ENCODE measurements at places on chromosomes 7 and 10.

DNA sequence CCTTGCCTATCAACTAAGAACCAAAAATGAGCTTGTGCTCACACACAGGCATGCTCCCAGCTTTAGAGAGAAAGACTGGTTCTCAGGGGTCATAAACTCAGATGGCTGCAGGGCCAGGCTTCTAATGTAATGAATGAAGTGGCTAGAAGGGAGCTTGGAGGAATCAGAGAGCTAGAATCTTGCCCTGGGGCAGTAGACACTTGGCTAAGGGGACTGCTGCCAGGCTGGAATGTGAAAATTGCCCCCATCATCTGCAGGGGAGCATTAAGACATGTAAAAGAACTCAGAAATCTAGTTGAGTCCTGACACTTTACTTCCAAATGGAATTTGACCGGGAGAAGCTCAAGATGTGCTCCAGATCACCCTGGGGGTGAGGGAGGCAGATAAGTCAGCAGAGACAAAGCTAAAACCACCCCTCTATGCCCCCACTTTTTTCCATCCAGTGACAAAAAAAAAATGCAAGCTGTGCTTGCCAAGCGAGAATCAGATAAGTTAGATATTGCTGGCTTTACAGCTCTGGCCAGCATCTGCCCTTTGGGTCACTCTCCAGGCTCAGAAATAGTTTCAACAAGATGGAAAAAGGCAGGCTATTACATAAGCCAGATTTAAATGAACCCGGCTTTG lies 2.3 kb upstream of the SLC16A9 start:
- ATAC-seq: no peak

DNA sequence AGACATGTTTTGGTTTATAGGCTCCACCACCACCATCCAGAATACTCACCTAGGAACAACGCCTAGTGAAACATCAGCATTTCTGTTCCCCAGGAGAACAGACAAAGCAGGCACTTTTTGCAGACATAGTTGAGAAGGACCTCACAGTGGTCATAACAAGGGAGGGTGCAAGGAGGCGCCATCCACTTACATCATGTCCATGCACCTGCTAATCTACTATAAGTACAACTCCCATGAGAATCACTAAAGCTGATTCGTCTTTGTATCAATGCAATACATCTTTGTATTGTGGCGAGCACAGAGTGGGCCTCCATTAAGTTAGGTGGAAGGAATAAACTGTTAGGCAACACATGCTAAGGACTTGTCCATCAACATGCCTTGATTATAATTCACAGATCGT lies 207.1 kb downstream of the KCNMA1 start:
- no peak for ATAC-seq

GRCh38 chr10:34046506-34047034 lies 712.1 kb upstream of the NRP1 start:
- ATAC-seq: no peak

DNA sequence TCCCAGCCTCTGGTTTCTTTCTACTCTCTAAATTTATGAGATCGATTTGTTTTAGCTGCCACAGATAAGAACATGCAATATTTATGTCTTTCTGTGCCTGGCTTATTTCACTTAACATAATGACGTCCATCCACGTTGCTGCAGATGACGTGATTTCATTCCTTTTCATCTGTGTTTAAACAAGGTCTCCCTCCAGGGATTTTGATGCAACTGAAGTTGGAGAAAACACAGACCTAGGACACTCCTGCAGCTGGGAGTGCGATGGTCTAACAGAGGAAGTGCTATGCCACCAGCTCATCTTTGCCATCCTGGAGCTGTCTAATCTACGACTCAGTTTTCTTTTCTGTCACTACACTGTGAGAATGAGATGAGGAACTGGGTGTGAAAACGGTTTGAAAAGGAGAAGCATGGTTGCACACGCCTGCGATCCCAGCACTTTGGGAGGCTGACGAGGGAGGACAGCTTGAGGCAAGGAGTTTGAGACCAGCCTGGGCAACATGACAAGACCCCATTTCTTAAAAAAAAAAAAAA lies 1.5 kb upstream of the KCTD7 start:
- no peak for ATAC-seq

GRCh38 chr10:113345826-113346624 lies 206.8 kb upstream of the HABP2 start:
- ATAC-seq: no peak

- no peak for ATAC-seq
Measured at GRCh38 chr10:124725791-124726190, 18.4 kb downstream of the FAM53B start.

- ATAC-seq: no peak
Measured at GRCh38 chr7:4299431-4299830, 382.7 kb upstream of the FOXK1 start.

GRCh38 chr7:30764030-30764975 lies 6.9 kb upstream of the MINDY4 start:
- ATAC-seq: peak; percentile 78

GRCh38 chr7:11009631-11010030 lies 36.0 kb downstream of the PHF14 start:
- ATAC-seq: no peak

DNA sequence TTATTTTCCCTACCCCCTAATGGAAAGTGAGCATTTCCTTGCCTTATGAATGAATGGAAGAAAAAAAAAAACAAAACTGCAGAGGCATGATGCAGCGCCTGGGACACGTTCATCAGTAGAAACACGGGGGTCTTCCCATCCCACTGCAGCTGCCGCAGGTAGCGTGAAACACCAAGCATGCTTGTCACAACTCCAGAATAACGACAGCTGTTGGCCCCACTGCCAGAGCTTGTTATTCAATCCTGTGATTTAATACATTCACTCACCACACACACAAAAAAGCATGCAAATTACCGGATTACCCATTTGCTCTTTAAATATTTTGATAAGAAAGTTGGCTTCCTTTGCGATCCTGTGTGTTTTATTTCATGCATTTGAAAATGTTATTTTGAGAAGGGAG lies 48.4 kb upstream of the GNA12 start:
- no peak for ATAC-seq

- peak; percentile 50 for ATAC-seq
Measured at GRCh38 chr7:106891548-106892410, 26.7 kb downstream of the PIK3CG start.

- ATAC-seq: no peak
Measured at GRCh38 chr7:143042790-143043271, 9.3 kb upstream of the OR6V1 start.

DNA sequence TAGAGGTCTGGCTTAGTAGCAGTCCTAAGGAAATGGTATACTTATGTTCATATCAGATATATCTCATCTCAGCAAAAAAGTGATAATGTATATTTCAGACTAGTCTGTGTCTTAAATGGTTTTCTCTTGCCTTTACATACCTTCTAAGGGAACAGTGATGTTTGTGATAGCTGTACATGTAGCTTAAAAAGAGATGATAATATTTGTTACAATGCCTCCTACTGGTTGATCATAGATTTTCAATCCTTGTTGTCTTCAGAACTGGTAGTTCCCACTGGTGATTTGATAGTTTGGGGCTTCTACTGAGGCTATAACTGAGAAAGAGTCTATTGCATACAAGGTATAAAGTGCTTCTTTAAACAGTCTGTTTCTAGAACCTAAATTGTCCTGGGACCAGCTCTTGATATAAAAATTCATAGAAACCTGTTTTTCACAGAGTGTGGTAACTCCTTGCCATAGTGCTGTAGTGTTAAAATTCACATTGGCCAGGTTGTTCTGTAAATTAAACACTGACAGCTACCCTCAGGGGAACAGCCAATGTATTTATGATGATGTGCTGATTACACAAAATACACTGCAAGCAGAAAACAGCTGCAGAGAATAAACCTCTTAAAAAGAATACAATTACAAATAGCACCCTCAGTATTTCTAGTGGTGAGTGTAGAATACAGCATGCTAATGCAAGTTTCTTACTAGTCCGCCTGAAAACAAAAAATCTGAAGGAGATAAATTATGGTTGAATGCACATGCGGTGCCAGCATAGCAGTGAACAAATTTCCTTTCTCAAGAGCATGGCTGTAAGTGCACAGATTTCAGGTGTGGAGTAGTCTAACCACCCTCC lies 90.3 kb downstream of the BTRC start:
- 0 out of 3 replicates have a peak, but pooled peaks have one; percentile 28 for ATAC-seq

- no peak for ATAC-seq
Measured at GRCh38 chr10:118835682-118836326, 81.0 kb upstream of the CACUL1 start.

GRCh38 chr7:5567790-5568189 lies 144.2 kb upstream of the TNRC18 start:
- ATAC-seq: no peak

GRCh38 chr7:79307376-79307775 lies 146.1 kb downstream of the MAGI2 start:
- ATAC-seq: no peak

- ATAC-seq: peak; percentile 74
Measured at GRCh38 chr10:118832241-118832651, 77.5 kb upstream of the CACUL1 start.

DNA sequence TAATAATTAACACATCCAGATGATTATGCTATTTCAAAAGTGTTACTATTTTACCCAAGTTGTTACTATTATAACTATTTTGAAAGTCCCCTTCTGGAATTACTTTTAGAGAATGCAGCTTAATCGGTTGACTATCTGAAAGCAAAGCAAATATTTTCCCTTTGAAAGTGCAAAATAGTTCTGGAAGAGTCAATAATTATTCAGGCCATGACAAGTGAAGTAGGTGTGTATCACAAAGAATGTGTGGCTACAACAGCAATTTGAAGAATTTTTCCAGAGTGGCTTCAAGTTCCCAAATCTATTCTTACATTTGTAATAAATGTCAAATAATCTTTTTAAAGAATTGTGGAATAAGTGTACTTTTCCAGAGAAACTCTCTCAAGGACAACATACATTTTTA lies 42.8 kb downstream of the RNLS start:
- ATAC-seq: no peak

DNA sequence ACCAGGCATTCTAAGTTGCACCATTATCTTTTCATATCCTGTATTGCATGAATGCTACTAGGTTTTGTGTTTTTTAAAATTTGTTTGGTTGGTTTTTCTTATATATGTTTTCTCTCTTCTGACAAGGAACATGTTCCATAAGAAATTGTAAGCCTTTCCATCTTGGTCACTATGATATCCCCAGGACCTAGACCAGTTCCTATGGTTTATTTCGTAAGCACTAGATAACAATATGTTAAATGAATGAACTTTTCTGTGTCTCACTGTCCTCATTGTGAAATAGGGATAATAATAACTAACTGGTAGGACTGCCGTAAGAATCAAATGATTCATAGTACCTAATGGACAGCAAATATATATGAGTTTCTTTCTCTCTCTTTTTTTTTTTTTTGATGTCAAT lies 146.3 kb downstream of the SEMA3E start:
- ATAC-seq: no peak

- no peak for ATAC-seq
Measured at GRCh38 chr10:30231709-30232108, 117.4 kb downstream of the MTPAP start.

- ATAC-seq: no peak
Measured at GRCh38 chr7:141181812-141182211, 107.9 kb downstream of the TMEM178B start.

- ATAC-seq: no peak
Measured at GRCh38 chr7:95583834-95584621, 12.3 kb downstream of the PDK4 start.

DNA sequence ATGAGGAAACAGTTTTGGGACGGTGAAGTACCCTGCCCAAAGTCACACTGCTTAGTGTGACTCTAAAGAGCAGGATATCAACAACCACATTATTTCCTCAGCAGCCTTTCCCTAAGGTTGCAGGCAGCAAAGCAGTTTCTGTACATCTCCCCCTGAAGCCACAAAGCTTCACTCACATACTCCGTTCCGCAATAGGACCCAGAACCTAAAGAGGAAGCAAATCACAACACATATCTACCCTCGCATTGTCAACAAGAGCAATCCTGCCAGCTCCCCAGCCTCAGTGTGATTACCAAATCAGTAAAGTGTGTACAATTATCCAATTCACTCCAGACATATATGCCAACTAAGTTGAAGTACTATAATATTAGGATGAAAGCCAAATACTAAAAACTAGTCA lies 30.8 kb downstream of the VAX1 start:
- no peak for ATAC-seq

- no peak for ATAC-seq
Measured at GRCh38 chr10:124070666-124071065, 22.7 kb downstream of the CHST15 start.

DNA sequence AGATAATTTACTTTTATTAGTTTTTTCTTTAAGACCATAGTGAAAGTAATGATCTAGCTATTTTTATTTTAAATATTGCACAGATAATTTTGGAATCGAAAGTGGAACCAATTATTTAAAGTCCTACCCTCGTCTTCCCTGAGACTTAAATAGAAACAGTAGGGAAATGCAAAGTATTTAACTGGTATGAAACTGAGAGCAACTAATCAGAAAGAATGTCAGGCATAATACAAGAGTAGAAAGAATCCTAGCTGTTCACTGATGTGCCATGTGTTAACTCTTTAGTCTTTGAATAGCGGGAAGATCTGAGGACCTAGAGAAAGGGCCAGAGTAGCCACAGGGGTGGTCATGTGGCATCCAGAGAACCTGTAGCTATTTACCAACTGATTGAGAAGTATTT lies 630.0 kb downstream of the NRG3 start:
- peak; percentile 33 for ATAC-seq

GRCh38 chr7:99539213-99539811 lies 12.6 kb downstream of the FAM200A start:
- no peak for ATAC-seq

DNA sequence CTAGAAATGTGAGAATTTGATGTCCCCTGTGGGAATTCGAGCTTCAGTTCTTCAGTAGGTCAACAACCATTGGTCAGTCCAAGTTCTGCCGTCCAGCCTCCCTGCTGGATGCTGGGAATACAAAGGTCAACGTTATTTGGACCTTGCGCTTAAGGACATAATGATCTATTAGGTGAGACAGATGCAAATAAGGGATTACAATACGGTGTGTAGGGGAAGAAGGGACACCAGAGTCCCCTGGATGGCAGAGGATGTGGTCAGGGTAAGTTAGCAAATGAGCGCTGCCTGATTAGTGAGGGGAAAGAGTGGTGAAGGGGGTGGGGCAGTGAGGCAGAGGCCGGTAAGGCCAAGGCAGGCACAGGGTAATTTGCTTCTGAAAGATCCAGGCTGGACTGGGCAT lies 16.2 kb downstream of the CCNY start:
- ATAC-seq: no peak

DNA sequence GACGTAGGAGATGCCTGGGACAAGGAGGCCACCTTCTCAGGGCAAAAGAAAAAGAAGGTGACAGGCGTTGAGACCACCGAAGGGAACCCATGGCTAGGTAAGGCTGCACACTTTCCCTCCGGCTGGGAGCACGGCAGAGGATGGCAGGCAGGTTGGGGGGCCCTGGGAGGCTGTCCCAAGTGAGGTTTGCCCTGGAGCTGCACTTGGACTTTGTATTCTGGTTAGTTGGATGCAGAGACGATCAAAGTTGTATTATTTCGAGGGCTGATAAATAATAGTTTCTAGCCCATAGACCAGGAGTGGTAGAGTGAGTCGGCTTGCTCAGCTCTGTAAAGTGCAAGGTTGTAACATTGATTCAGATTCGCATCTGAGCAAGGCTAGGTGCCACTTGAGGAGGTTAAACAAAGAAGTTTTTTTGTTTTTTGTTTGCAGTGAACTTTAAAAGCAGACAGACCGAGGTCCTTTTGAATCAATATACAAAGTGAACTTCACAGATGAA lies 608 bp downstream of the ENTPD7 start:
- ATAC-seq: peak; percentile 13

- ATAC-seq: no peak
Measured at GRCh38 chr10:99769706-99770105, 12.7 kb upstream of the ABCC2 start.

All from SK-N-SH treated with all-trans-retinoic acid at 6 μM for 48 hours (cell line).